Spinal cord (tissue), 10 donors: ENCODE measurements at places on chromosomes 16 and 17.
A peak's percentile ranks its signal among the peaks of the same experiment; 100 is the strongest.

- no peak overlapping the region for H3K27ac ChIP-seq
- H3K4me3 ChIP-seq, result no peak overlapping the region
- no peaks in the 10 kb centered on the region for H3K27me3 ChIP-seq
Measured at GRCh38 chr16:81900014-81900413, 111.3 kb downstream of the SDR42E1 start.

DNA sequence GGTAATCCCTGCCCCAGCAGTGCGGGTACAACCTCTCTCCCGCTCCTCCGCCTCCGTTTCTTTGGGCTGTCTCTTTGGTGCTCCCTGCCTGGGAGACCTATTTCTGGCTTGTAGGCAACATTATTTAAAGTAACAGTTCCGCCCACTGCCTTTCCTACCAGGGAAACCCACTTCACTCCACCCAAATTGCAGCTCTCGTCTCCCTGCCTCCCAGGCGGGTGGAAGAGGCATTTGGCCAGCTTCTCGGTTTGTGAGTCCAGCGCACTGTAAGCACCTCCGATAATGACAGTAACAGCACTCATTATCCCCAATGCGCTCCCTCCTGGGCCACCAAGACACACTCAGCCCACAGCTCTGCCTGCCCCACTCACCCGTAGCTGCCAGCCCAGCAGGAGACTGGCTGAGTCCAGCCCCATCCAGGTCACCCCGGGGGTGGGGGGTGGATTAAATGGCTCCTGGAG, 165.1 kb upstream of the CDC42EP4 start:
- no peak overlapping the region for H3K4me3 ChIP-seq
- H3K4me1 ChIP-seq, result peaks cover 31% of the 10 kb centered on the region
- DNase-seq, result no peak
- H3K27me3 ChIP-seq, result no peaks in the 10 kb centered on the region

DNA sequence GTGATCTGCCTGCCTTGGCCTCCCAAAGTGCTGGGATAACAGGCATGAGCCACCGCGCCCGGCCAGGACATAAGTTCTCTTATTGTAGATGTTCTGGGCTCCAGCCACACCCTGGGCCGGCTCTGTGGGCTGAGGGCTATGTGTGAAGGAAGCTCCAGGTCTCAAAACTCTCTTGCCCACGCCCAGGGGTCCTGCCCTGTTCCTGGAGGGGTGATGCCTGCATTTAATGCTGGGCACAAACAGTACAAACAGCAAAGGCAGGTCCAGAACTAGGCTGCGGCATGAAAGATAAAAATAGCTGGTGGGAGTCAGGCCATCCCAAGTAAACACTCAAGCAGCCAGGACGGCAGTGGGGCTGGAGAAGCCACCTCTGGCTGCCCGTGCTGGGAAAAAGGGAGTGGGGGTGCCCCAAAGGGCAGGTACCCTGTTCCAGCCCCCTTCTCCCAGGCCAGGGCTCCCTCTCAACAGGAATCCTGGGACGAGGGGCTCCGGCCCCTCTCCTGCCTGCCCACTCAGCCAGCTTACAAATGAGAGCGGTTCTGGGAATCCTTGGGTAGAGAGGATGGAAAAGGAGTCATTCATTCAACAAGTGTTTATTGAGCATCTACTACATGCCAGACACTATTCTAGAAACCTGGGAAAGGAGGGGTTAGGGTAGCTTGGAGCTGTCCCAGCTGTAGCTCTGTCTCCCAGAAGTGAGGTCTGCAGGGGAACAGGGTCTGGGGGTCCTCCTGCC, 4.6 kb downstream of the TRIM47 start:
- H3K27ac ChIP-seq, result no peak overlapping the region
- peaks cover 42% of the 10 kb centered on the region for H3K36me3 ChIP-seq
- no peak overlapping the region for H3K4me3 ChIP-seq
- peaks cover 6% of the 10 kb centered on the region for H3K27me3 ChIP-seq
- no peak for DNase-seq
- peaks cover 75% of the 10 kb centered on the region for H3K4me1 ChIP-seq

DNA sequence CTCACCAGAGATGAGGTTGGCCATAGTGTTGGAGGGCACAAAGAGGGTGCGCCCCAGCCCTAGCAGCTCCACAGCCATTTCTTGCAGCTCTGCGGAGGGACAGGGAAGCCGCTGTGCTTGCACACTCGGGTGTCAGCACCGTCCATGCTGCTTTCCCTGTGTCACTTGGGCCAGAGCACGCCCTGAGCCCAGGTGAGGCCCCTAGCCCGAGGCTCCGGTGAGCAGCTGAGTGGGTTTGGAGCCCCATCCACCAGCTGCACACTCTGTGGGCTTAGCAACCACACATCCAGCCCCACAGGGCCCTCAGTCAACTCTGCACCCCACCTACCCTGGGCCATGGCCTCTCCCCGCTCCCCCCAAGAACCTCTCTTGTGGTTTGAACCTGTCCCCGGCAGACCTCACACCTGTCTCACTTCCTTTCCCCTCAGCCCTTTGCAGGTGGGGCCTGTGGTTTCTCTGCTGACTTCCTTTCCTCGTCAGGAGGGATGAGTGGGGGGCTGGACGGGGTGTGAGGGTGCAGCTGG, 20.7 kb downstream of the TMEM235 start:
- peaks cover 44% of the 10 kb centered on the region for H3K4me1 ChIP-seq
- peaks cover 2% of the 10 kb centered on the region for H3K27me3 ChIP-seq
- no peaks in the 10 kb centered on the region for H3K36me3 ChIP-seq
- H3K27ac ChIP-seq, result no peak overlapping the region
- no peak overlapping the region for H3K4me3 ChIP-seq
- DNase-seq, result no peak

- H3K27me3 ChIP-seq, result no peaks in the 10 kb centered on the region
- peak overlapping the region; percentile 19 for H3K27ac ChIP-seq
- no peak for DNase-seq
- H3K36me3 ChIP-seq, result no peaks in the 10 kb centered on the region
- H3K4me1 ChIP-seq, result peaks cover 10% of the 10 kb centered on the region
- H3K4me3 ChIP-seq, result no peak overlapping the region
Measured at GRCh38 chr17:68385490-68386215, 71.6 kb downstream of the WIPI1 start.
